ENCODE measurements at places on chromosomes 3 and 15. TPM values are rescaled to one million over a fixed set of nuclear protein-coding genes. Genes with fewer than 3 reads are reported as not detected.

SEMA3B gene
- total RNA-seq = 22.1 TPM

AADAC gene
- total RNA-seq = 0.93 TPM

QARS1 gene
- total RNA-seq = 167 TPM

IQSEC1 gene
- 70.1 TPM for total RNA-seq

RLBP1 gene
- not detected for total RNA-seq

ENTPD3 gene
- total RNA-seq = 1.1 TPM

PATL2 gene
- total RNA-seq = 2.2 TPM

ACSBG1 gene
- total RNA-seq = not detected

TRPM1 gene
- 0.93 TPM for total RNA-seq

ISLR gene
- 35.5 TPM for total RNA-seq

LRTM1 gene
- total RNA-seq = not detected

NSUN3 gene
- total RNA-seq = 11.1 TPM

ARNT2 gene
- total RNA-seq = 1.8 TPM

MITF gene
- total RNA-seq = 43.8 TPM

RARB gene
- 4.8 TPM for total RNA-seq

ASB14 gene
- total RNA-seq = not detected

P2RY1 gene
- total RNA-seq = 4.3 TPM

CACNA1D gene
- total RNA-seq = 0.45 TPM

Measured in mesenteric fat pad (tissue), 1 donor.